Cardiac fibroblast (primary cell): ENCODE measurements at places on chromosomes 7 and 10.
A peak's percentile ranks its signal among the peaks of the same experiment; 100 is the strongest.

- no peak for DNase-seq
Observed at GRCh38 chr7:135262623-135263320, 29.1 kb downstream of the STRA8 start.

DNA sequence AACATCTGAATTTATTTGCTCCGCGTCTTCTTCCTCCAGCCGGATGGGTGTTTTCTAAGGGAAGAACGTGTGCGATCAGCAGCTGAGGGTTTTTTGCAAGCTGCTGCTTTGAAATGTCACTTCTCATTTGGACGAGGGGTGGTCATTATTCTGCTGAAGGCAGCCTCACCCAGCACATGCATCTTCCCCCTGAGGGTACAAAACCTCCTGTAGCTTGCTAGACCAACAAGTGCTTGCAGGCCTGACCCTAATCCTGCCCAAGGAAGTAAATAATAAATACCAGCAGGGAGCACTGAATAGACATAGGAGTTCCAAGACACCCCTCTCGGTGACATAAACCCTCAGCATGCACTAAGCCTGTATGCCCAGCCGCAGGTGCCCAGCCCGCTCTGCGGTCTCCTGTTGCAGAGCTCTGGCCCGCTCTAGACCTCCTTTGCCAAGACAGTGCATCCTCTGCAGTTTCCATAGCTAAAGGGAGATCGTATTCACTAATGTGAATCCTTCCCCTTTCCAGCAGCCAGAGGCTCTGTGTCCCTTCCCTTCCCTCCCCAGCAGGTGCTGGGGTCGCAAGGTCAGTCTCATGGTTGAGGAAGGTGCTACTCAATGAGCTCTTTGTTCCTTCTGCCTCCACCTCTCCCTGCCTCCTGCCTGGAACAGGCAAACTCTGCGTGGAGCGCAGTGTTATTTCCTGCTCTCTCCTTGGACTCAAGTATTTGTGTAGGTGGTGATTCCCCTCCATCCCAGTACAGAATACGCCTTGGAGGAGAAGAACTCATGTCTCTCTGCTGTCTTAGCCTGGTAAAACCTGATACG lies 36.6 kb downstream of the SBDS start:
- DNase-seq: no peak

GRCh38 chr7:148807436-148807835 lies 76.7 kb downstream of the EZH2 start:
- DNase-seq: no peak

GRCh38 chr10:51244309-51244708 lies 170.0 kb downstream of the PRKG1 start:
- DNase-seq: no peak

DNA sequence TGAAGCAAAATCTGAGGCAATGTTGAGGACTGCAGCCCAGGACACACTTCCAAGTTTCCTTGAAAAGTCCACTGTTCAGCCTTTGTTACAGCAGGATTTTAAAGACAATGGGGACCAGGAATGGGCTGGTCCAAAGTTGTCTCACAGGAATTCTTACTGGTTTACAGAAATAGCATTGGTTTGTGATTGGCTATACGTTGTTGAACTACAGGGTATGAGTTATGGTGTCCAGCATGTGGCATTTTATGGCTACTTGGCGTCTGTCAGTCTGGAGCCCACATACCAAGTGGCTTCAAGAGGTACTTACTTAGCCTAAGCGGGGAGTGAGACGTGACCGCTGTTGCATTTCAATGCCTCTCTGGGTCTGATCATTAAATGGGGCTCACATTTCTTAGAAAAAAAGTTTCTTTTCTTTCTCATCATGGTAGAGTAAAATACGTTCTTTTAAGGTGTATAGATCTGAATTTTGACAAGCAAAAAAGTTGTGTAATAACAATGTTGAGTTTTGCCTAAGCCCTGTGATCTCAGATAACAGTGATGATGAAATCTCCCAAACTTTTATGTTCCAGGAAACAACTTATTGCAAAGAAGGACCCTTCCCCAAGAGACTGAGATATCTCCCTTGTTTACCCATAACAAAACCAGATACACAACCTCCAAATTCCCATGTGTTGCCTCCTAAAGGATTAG lies 100.0 kb upstream of the TRIM24 start:
- no peak for DNase-seq

DNA sequence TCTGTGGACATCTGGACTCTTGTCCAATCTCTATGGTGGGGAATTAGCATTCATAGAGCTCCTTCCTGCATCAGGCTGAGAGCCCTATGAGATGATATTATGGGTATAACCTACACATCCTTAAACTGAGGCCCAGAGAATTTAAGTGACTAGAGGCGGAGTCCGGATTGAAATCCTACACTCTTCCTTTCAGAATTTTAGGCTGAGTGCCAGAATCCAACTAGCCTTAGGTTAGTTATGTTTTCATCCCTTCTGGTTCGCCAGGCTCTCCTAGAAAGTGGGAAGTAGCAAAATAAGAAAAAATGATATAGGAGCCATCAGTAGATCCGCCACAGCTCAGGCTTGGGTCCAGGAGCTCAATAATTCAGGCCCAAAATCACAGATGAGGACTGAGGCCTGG lies 212.5 kb downstream of the GLI3 start:
- no peak for DNase-seq

DNA sequence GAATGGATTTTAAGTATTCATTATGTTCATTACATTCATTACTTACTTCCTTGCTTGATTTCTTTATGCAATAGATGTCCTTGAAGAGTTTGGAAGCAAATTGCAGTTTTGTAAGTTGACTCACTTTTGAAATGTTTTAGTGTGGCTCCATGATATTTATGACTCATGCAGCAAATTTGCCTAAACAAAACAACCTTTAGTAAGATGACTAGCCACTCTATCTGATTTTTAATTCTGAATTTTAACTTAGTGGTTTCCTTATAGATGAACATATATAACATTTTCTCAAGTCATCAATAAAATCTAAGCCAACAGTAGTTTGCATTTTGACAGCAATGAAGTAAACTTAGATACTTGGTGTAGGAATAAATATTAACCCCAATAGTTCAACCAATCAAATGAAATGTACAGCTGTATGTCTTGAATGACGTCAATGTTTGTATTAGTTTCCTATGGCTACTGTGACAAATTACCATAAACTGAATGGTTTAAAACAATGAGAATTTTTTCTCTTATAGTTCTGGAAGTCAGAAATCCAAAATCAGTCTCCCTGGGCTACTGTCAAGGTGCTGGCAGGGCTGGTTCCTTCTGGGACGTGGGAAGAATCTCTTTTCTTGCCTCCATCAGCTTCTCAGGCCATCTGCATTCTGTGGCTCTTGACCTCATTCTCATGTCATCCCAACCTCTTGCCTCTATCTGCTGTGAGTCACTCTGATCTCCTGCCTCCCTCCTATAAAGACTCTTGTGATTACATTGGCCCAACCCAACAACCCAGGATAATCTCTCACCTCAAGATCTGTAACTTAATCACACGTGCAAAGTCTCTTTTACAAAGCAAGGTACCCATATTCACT lies 73.4 kb downstream of the AHR start:
- DNase-seq: peak; percentile 95

GRCh38 chr10:43390759-43391158 lies 18.2 kb downstream of the HNRNPF start:
- DNase-seq: peak; percentile 68

GRCh38 chr10:118092209-118092608 lies 45.5 kb upstream of the RAB11FIP2 start:
- no peak for DNase-seq

GRCh38 chr10:15254808-15255648 lies 86.5 kb upstream of the NMT2 start:
- DNase-seq: no peak

- no peak for DNase-seq
Observed at GRCh38 chr7:73834626-73835191, 3.9 kb downstream of the CLDN4 start.
